Panc1 (cell line): ENCODE measurements at places on chromosomes 13 and 19. TPM values are rescaled to one million over a fixed set of nuclear protein-coding genes. Genes with fewer than 3 reads are reported as not detected.

- DNase-seq, result no peak
Observed at GRCh38 chr13:32902874-32903273, 113.3 kb upstream of the KL start.

CGB8 gene
- not detected for total RNA-seq

CCDC169 gene
- 2.3 TPM for total RNA-seq

DNA sequence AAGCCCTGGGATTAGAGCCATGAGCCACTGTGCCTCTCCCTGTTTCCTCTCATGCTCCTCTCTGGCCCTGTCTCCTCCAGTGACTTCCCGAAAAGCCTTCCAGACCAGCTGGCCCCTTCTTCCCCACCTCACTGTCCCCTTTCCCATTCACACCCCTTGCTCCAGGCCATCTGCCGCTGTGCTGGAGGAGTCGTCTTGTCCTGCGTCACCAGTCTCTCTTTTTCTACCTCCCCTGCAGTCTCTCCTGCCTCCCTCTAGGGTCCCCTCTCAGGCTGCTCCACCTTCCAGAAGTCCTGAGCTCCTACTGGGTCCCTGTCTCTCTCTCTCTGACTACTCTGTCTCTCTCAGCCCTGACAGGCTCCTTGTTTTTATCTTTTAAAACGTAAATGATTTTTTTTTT, 5.3 kb upstream of the FFAR1 start:
- no peak for DNase-seq

DNA sequence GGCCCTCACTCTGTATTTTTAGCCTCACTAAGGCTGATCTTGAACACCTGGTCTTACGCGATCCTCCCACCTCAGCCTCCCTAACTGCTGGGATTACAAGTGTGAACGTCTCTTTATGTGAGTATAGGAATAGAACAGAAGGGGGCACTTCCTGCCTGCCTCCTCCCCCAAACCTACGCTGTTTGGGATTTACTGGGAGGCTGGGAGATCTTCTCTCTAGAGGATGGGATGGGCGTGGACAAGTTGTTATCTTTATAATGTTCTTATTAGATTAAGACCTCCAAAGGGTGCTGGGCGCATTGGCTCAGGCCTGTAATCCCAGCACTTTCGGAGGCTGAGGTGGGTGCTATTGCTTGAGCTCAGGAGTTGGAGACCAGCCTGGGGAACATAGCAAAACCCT, 2.9 kb upstream of the CSNK1G2 start:
- no peak for DNase-seq

DNA sequence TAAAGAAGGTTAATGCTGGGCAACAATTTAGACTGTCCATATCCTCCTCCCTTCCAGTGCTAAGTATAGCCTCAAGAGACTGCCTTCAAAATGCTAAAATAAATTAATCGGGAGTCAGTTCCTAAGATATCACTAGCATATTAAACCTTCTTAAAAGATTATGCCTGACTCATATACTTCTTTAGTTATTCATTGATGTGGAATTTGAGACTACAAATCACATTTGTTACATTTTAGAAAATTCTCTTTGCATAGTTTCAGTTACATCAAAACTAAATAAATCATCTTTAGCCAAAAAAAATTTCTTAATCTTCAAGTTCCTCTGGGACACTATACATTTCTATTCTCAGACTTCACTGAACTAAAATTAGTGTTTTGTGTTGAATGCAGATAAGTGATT, 769.1 kb downstream of the PCDH9 start:
- no peak for DNase-seq

- DNase-seq, result no peak
Observed at GRCh38 chr13:29160862-29161261, 340.7 kb downstream of the MTUS2 start.

DNA sequence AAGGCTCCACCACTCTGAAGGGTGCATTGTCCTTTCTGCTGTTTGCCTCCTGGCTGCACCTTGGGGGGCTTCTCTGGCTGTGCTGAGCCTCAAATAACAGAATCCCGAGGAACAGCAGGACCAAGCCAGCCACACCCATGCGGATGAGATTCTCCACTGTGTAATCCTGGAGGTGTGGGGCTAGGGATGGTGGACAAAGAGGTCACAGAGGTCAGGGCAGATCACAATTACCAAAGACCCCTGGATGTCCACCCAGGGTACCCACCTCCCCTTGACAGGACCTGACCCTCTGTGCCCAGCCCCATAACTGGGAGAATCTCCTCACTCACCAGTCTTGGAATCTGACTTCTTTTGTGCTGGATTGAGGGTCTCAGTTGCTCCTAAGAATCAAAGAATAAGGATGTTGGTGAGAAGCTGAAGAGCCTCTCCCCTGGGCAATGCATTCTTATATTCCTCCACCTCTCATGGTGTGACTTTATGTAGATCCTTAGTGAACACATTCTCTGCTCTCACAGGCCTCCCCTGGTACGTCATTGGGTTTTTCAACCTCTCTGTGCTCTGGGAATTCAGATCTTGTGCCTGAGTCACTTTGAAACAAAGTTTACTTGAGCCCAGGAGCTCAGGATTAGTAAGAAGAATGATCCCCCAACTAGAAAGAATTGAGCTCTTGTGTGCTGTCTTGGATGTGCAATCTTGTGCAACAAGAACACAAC, 5.2 kb downstream of the LILRA4 start:
- no peak for DNase-seq

DNA sequence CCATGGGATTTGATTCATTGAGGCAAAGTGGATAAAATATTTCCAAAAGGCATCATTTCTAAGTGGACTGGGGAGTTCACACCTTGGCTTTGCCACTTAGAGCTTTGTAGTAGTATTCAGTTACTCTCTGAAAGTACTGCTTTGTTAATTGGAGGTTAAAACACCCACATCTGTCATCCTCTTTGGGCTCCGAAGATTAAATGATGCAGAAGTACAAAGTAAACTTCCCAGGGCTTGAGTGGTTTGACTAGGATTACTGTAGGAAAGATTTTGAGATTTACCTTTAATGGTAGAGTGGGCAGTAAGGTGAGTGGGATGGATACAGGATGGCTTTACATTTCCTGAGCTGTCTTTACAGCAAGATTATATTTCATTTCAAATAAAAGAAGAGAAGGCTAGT, 42.4 kb downstream of the WASF3 start:
- DNase-seq, result no peak

- DNase-seq, result no peak
Observed at GRCh38 chr13:45584816-45585215, 30.7 kb downstream of the ERICH6B start.

DNA sequence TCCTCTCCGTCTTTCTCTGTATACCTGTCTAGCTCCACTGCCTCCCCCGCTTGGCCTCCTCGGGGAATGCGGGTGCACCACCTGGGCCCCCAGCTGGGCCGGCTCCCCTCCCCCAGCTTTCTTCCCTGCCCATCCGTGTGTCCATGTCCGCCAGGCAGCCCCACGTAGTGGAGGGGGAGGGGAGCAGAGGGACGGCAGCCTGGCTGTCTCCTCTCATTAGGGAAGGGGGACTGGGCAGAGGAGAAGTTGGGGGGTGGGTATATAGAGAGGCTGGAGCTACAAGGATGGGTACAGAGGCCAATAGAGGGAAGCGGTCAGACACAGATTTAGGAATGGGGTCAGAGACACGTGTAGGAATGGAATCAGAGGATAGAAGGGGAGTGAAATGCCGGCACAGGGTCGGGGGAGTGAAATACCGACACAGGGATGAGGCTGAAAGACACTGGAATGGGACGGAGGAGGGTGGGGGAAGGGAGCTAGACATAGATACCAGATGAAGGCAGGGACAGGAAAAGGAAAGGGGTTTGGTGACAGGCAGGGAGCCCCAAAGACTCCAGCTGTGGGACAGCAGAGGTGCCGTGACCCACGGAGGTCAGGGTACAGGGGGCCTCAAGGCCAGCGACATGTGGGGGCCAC, 2.8 kb downstream of the NECTIN2 start:
- no peak for DNase-seq

SAMD1 gene
- total RNA-seq, result 82.0 TPM

DNA sequence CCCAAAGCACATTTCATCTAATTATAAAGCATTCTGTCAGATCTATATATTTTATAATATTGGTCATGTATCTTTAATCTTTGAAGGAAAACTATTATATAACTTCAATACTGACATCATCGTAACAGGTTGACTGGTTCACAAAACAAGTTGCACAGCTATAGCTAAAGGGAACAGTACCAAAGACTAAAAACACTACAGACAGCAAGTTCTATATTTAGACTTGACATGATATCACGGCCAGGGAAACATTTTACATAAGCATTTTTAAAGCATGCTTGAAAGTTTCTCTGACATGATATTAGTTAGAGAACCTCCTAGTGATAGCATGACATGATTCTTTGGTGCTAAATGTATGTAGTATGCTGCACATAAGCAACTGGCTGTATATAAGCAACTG, 182.5 kb downstream of the NDFIP2 start:
- DNase-seq, result no peak

- no peak for DNase-seq
Observed at GRCh38 chr13:73140801-73141200, 82.0 kb downstream of the KLF5 start.

NKG7 gene
- 0.23 TPM for total RNA-seq

GRCh38 chr19:4547303-4548237, 7.7 kb upstream of the LRG1 start:
- DNase-seq, result no peak

FBXO27 gene
- 443 TPM for total RNA-seq

GRCh38 chr13:107234319-107235073, 666.6 kb upstream of the ARGLU1 start:
- DNase-seq, result no peak

OR4F17 gene
- total RNA-seq, result not detected

WDR62 gene
- 51.4 TPM for total RNA-seq

GRCh38 chr13:107069108-107069776, 501.3 kb upstream of the ARGLU1 start:
- no peak for DNase-seq

- DNase-seq, result no peak
Observed at GRCh38 chr13:36026531-36026930, 104.7 kb downstream of the DCLK1 start.

SERPINE3 gene
- total RNA-seq, result not detected

TYK2 gene
- total RNA-seq, result 104 TPM

- DNase-seq, result peak; percentile 50
Observed at GRCh38 chr19:18589380-18590272, 1.0 kb downstream of the REX1BD start.

- no peak for DNase-seq
Observed at GRCh38 chr13:51603716-51604115, 19.5 kb downstream of the WDFY2 start.

HIPK4 gene
- 0.13 TPM for total RNA-seq

DNA sequence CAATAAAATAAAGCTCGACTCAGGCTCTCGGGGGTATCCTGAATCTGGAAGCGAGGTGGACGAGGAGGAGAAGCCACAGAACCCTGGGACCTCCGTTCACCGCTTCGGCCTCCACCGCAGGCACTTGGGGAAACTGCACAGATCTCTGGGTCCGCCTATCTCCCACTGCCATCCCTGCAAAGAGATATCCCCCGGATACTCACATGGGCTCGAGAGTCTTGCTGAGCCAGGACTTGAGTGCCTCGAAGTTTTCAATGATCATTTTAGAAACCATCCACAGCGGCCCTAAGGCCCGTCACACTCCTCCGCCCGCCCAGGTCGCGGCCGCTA, 589 bp downstream of the RBM26 start:
- no peak for DNase-seq

DNA sequence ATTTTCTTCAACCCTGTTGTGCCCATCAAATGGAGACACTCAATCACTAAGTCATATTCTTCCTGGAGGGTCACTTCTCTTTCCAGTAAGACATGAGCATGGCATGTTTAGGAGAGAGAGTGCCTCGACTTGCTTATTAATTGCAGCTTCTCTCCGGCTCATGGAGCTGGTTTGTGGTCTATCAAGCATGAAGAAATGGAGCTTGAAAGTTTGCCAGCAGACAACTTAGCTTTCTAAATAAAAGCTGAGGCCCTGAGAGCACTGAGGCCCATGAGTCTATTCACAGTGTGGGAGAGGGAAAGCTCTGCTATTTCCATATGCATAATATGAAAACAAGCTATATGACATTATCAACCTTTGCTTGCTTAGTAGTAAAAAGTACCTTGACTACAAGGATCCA, 378.5 kb downstream of the FGF9 start:
- DNase-seq, result no peak

- no peak for DNase-seq
Observed at GRCh38 chr19:51002089-51002532, 707 bp upstream of the KLK8 start.

DNA sequence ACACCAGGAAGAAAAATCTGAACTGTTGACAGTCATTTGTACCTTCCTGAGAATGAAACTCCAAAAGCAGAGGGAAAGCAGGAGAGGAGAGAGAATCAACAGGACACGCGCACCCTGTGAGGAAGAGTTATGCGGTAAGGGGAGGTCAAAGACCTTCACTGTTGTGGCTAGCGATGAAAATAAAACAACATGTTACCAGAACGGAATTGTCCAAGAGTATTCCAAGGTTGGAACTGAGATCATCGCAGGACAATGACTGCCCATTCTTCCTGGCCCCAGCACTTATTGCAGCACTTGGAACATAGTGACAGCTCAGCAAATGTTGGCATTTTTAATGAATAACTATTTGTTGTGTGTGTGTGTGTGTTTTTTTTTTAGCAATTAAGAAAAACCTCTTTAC, 176.0 kb upstream of the TSC22D1 start:
- no peak for DNase-seq

DNA sequence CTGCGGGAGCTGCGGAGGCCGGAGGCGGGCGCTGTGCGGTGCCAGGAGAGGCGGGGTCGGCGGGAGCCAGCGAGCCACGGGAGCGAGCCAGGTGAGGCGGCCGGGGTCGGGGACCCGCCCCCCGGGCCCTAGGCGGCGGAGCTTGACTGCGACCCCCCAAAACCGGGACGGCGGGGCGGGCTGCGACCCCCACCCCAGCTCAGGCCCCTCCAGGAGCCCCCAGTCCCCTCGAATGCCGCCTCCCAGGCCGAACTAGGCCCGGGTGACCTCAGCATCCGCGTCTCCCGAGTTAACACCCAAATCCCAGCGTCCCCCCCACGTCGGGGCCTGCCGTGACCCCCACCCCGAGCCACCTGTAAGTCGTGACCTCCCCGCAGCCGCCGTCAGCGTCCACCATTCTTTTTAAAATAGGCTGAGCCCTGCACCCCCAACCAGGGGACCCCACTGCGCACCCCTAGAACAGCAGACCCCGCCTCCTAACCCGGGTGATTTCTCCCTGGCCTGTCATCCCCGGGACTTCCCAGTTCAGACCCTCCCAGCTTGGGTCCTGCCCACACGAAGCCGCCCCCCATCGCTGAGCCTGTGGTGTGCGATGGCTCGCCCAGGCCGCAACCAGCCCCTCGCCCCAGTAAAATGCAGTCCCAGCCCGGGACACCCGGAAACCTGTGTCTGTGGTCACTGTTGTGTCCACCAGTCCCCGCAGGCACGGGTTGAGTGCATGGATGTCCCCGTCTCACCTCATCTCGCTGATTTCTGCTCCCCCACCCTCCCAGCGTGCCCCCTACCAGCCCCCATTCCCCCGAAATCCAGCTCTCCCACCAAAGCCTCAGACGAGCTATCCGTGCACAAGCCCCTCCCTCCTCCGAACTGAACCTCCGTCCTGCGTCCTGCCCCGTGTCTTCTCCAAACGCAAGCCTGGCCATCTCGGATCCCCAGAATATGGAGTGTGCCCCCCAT, 551 bp downstream of the FZR1 start:
- DNase-seq, result no peak
